HT-29 (cell line): ENCODE measurements at places on chromosomes 3 and 15. TPM values are rescaled to one million over a fixed set of nuclear protein-coding genes. Genes with fewer than 3 reads are reported as not detected.
A peak's percentile ranks its signal among the peaks of the same experiment; 100 is the strongest.

Gene CORO2B
- not detected in 2 replicates for total RNA-seq

GRCh38 chr3:154378311-154378710, 51.7 kb downstream of the GPR149 start:
- DNase-seq: no peak

DNA sequence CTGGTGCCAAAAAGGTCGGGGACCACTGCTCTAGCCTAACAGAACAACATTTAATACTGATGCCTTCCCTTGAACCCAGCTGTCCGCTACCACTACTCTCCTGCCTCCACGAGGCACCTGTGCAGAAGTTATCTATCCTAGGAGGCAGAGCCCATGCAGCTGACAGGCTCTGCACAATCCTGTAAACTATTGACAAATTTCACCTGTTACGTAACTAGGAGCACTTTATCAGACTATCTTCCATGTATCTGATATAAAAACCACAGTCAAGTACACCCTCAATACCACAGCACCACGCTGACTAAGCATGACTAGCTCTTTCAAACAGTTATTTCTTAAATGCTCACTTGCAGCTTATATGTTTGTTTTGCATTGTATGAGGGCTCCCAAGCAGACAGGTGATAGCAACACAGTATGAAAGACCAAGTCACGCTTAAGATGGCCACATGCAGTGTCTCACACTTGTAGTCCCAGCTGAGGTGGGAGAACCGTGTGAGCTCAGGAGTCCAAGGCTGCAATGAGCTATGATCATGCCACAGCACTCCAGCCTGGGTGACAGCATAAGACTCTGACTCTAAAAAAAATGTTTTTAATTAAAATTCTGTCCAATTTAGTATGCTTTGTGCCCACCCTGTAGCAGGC, 4.5 kb upstream of the IL17RC start:
- no peak for DNase-seq

GRCh38 chr3:108090049-108090700, 656 bp downstream of the CD47 start:
- DNase-seq: peak; percentile 64

Gene MAGEL2
- total RNA-seq: not detected in 2 replicates

DNA sequence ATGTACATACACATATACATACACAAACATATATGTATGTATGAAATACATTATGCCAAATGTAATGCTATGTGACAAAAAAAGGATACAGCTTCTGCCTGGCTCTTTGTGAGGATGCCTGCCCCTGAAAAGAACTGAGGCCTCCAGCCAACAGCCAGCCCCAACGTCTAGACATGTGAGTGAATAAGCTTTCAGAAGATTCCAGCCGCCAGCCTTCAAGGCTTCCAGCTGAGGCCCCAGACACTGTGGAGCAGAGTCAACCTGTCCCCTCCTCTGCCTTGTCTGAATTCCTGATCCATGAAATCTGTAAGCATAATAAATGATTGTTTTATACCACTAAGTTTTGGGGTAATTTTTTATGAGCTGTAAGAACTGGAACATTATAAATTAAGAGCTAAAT, 24.7 kb downstream of the GXYLT2 start:
- no peak for DNase-seq

Gene CCDC54
- not detected in 2 replicates for total RNA-seq

GRCh38 chr15:100759106-100759505, 120.5 kb upstream of the ALDH1A3 start:
- no peak for DNase-seq

Gene NANOGP8
- total RNA-seq: not detected in 2 replicates
